Smooth muscle cell of the coronary artery (primary cell): ENCODE measurements at places on chromosomes 3 and 15. TPM values are rescaled to one million over a fixed set of nuclear protein-coding genes. Genes with fewer than 3 reads are reported as not detected.

The PCSK6 gene
- total RNA-seq = 3.4 and 11.7 TPM in 2 replicates

The PARP15 gene
- 0.23 TPM in 1 of 2 replicates, not detected in the other for total RNA-seq

The SYNPR gene
- total RNA-seq = not detected in 2 replicates

The TLR9 gene
- under 0.01 TPM in 1 of 2 replicates, not detected in the other for total RNA-seq

The PLSCR2 gene
- total RNA-seq = 0.38 TPM in 1 of 2 replicates, not detected in the other

The TPRG1 gene
- total RNA-seq = 0.15 and 8.9 TPM in 2 replicates
